Naive thymus-derived CD4-positive, alpha-beta T cell (primary cell): ENCODE measurements at places on chromosomes 6 and 20. TPM values are rescaled to one million over a fixed set of nuclear protein-coding genes. Genes with fewer than 3 reads are reported as not detected.

- no peak for DNase-seq
Observed at GRCh38 chr6:56814802-56815201, 140.1 kb upstream of the BEND6 start.

DNA sequence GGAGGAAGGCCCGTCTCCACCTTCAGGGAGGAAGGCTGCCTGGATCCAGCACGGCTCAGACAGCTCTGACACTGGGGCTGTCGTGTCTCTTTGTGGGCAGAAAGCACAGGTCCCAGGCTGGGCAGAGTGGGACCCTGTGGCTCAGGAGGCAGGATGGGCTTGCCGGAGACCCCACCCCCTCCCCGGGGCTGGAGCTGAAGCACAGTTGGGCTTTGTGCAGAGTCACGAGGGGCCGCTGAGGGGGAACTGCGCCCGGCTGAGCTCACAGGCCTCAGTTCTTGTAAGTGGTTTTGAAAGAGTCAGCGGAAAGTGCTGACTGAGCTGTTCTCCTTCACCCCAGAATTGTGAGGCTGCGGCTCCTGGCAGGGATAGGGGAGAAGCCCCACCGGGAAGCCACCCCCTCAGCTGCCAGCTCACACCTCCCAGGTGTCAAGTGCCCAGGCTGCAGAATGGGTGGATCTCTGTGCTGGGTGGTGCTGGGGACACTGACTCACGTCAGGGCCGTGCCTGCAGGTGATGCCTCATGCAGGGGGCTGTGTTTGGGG, 145.5 kb upstream of the RNF24 start:
- no peak for DNase-seq

DNA sequence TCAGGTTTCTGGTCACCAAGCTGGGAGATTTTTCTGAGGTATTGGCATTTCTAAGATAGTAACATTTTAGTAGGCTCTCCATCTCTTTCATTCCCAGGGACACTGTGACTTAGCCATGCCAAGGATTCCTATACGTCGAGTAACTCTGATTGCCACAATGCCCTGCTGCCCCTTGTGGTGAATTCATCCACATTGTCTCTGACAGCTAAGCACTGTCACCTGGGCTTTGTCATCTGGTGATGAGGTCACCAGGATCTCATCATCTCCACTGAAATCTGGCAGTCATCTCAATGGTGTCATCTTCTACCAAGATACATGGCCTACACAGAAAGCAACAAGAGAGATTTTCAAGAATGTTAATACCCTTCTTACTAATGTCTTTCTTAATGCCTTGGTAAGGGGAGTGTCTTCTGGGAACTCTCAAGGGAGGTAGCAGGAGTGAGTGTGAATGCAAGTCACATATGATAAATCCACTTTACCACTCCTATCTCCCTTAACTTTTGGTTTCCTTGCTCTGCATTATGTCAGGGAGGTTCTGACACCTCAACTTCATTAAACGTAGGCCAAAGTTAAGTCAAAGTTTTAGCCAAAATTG, 246.7 kb downstream of the CD109 start:
- no peak for DNase-seq

- DNase-seq: no peak
Observed at GRCh38 chr6:16967470-16967817, 134.4 kb upstream of the STMND1 start.

- DNase-seq: no peak
Observed at GRCh38 chr20:18307301-18307700, 19.0 kb downstream of the ZNF133 start.

DNA sequence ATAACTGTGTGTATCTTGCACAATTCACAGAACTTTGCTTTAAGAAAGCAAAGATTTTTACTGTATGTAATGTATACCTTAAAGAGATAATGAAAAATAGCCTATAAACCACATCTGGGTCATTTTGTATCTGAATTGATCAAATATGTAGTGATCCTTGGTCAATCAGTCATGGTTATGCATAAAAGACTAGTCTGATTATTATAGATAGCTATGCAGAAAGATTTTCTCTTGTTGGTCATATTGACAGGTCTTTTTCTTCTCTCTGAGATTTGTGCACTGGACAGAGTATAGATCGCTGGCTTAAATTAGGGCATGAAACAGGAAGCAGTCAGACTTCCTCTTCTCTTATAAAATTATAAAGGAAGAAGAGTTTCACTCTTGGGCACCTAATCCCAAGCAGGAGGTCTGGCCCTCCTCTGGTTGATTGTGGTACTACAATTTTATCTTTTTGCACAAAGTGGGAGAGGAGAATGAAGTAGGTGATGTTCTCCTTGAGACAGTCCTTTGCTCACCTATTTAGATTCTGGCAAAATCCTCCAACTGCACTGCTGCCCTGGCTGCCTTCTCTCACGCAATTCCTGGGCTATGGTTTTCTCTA, 380.9 kb upstream of the RGS17 start:
- DNase-seq: peak; percentile 16

- no peak for DNase-seq
Observed at GRCh38 chr6:39227476-39227875, 1.8 kb downstream of the KCNK5 start.

DNA sequence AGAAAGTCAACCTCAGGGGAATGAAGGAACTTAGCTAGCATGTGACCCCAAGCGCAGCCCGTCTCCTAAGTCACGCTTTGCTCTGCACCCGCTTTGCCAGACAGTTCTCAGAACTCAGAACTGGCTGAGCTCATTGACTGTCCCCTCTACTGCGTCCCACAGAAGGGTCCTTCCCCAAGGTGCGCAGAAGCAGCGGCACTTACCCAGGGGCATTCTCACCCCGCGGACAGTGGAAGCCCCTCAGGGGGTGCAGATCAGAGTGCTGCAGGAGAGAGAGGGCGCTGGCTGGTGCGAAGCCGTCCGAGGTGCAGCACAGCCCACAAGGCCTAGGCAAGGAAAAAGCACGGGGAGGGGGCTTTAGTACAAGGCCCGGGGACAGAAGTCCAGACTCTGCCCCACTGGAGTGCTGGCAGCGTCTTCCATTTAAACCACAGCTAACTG, 807 bp downstream of the SNHG17 start:
- peak; percentile 48 for DNase-seq

DNA sequence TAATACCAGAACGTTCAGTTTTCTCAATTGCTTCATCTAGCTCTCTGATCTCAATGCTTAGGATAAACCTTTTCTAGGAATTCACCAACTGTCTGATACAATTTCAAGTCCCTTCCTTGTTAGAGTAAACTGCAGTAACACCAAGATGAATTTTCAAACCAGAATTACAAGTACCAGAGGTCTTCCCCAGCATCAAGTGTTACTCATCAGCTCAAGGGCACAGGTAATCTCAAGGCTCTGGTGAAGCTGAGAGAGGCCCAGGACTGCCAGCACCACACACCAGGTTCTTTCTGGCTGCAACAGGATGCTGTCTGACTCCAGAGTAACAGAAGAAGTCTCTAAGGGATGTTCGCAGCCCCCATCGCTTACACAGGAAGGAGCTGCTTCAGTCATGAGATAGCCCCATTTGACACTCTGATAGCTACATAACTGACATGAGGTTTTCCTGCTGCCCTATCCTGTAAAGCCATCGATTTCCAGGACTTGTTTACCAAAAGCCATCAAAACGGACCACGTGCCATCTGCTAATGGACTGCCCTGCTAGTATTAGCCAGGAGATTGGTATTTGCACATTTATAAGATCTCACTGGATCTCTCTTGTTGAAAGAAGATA, 549.4 kb downstream of the UTRN start:
- no peak for DNase-seq

DNA sequence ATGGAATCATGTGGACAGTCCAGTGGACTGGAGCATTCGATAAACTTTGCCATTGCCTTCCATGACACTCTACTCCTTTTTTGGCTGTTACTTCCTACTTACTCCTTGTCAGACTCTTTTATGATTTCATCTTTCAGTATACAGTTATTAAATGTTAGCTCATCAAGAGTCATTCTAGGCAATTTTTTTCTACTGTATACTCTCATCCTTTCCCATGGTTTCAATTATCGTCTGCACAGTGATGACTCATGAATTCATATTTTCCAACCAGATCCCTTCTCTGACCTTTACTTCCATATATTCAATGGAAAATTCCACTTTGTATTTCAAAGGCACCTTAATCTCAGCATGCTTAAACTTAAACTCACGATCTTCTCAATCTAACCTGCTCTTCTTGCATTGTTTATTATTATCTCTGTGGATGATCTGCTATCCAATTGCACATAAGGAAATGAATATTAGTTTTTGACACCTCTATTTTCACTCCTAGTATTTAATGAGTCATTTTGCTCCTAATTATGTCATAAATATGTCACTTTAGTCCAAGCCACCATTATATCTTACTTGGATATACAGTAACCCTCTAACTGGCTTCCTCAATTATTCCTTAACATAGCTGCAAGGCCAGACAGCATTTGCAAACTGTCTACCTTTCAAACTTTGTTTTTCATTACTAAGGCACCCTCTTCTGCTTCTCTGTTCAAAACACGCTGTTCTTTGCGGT, 427.5 kb downstream of the PHF3 start:
- no peak for DNase-seq

DNA sequence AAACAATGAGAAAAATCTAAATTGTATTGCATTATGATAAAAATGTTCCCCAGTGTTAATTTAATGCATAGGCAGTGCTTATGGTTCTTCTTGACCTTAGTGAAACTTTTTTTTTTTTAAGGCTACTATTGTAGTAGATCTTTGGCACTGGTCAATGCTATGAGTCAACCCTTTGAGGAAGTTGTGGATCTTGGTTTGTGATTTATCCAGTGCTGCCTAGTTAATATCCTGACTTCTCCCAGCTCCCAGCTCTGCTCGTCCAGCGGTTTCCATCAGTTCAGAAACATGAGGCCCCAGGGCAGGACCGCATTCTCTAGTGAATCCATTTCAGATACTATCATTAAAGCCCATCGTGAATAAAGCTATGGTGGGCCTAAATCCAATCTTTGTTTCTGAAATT, 364.5 kb upstream of the JARID2 start:
- DNase-seq: no peak

GRCh38 chr6:19857139-19857538, 20.0 kb downstream of the ID4 start:
- DNase-seq: no peak

GRCh38 chr6:22471746-22472145, 97.6 kb upstream of the HDGFL1 start:
- no peak for DNase-seq

DNA sequence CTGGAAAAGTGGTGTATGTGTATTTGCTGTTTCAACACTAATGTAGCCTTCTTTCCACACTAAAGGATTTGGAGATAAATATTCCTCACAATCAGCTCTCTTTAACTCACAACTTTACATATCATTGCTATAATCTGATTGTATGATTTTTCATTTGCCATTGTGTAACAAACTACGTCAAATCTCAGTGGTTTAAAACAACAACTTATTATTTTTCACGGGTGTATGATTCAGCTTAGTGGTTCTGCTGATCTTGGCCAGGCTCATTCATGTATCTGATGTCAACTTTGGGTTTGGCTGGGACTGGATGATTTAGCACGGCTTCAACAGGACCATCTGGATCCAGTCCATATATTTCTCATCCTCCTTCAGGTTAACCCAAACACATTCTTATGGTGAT, 55.4 kb upstream of the TMX4 start:
- DNase-seq: no peak

GRCh38 chr6:17650656-17651309, 50.7 kb downstream of the FAM8A1 start:
- DNase-seq: no peak

- DNase-seq: no peak
Observed at GRCh38 chr20:4147319-4147718, 132.0 kb upstream of the RNF24 start.

Gene GHRH
- total RNA-seq: not detected

Gene GPX5
- total RNA-seq: not detected

Gene TRIM31
- total RNA-seq: not detected
